ENCODE measurements at places on chromosomes 5 and 9. TPM values are rescaled to one million over a fixed set of nuclear protein-coding genes. Genes with fewer than 3 reads are reported as not detected.

Gene SELENOP
- 151 TPM for total RNA-seq

Gene HSD17B3
- total RNA-seq, result 1.5 TPM

Gene NOL6
- total RNA-seq, result 14.5 TPM

Gene UTP15
- 9.9 TPM for total RNA-seq

Gene KLHL9
- 12.8 TPM for total RNA-seq

Gene SLC9A3
- total RNA-seq, result 0.53 TPM

Gene CNOT8
- 21.7 TPM for total RNA-seq

Gene CD14
- 14.7 TPM for total RNA-seq

Gene HAND1
- 23.2 TPM for total RNA-seq

Gene LHFPL2
- 3.8 TPM for total RNA-seq

Gene LEAP2
- 1.4 TPM for total RNA-seq
